ENCODE measurements at places on chromosomes 13 and 19.
A peak's percentile ranks its signal among the peaks of the same experiment; 100 is the strongest.

DNA sequence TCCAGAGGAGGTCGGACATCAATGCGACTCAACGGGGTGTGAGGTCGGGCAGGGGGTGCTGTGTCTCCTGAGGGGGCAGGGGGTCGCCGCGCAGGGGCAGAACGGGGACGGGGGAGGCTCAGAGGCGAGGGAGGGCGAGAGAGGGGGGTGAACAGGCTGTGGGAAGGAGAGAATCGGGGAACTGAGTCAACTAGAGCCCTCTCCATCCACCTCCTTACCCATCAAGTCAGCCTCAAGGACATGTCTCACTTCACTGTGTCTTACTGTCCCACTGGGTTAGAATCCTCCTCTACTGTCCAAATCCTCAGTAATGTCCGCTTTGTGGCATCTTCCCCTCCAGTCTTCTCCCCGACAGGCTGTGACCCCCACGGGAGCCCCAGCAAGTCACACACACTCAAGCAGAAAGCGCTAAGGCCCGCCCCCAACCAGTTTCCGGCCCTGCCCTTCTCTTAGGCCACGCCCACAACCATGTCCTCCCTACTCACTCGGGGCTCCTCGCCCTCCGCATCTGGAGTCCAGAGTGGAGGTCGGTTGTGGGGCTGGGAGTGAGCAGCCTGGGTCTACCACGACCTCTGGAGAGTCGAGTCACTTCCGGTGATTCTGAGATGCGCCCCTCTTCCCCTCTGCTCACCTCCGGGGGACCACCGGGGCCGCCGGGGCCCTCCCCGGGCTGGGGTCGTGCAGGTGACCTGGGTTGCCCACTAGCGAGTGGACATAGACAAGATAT lies 9.3 kb downstream of the PLEKHA4 start:
- no peak for DNase-seq

GRCh38 chr19:13705201-13705600 lies 59.1 kb upstream of the MRI1 start:
- DNase-seq: no peak

- DNase-seq: no peak
Observed at GRCh38 chr19:912181-913079, 589 bp downstream of the R3HDM4 start.

DNA sequence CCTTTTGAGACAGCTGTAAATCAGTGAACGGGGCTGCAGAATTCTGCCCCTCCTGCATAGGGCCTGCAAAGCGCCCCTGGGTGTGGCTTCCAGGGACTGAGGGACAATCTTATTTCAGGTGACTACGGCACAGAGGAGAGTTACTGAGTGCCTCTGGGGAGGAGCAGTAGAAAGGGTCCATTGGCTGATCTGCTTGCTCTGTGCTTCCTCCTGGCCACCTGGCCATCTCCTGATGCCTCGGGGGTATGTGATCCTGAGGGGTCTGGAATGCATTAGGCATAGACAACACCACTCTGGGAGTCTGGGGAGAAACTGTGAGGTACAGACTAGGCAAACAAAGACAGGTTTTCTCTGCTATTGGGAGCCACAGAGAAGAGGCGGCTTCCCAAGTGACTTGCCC lies 2.8 kb downstream of the KCTD15 start:
- DNase-seq: no peak

- DNase-seq: no peak
Observed at GRCh38 chr19:53969366-53969765, 6.6 kb downstream of the CACNG8 start.

DNA sequence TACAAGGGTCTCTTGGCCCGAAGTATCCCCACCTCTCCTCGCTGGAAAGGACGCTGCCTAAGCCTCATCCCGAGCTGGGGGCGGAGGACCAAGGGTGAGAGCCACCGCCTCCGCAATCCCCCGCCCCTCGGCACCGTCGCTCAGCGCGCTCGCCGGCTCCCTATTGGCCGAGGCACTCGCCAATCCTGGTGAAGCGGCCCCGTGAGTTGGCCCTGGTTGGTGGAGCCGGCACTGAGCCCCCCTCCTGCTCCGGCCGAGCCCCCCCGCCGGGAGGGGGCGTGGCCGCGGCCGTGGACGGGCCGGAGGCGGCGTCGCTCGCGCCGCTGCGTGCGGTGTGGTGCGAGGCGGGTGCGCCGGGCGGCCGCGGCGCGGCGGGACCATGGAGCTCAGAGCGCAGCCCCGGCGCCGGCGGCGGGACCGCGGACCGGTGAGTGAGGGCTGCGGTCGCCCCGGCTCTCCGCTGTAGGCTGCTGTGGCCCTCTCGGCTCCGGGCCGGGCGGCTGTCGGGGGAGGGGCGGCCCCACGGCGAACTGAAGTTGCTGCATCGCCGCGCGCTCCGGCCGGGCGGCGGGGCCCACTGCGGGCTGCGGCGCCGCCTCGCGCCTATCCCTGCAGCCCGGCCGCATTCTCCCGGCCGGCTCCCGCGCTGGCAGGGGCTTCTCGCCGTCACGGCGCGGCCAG lies at the start of gene WASF3:
TSS of gene WASF3 (plus strand) at position 291 of the 681 bp plus-strand sequence. CDS start 84,588 bp downstream, outside the sequence.
- DNase-seq: peak; percentile 89

- peak; percentile 86 for DNase-seq
Observed at GRCh38 chr13:44575741-44576350, at the start of gene TSC22D1. TSS of gene TSC22D1 (minus strand) at chr13:44576330. CDS start at chr13:44576074, 256 bp downstream.

GRCh38 chr19:17135001-17135853 lies 59.6 kb downstream of the MYO9B start:
- DNase-seq: peak; percentile 83

DNA sequence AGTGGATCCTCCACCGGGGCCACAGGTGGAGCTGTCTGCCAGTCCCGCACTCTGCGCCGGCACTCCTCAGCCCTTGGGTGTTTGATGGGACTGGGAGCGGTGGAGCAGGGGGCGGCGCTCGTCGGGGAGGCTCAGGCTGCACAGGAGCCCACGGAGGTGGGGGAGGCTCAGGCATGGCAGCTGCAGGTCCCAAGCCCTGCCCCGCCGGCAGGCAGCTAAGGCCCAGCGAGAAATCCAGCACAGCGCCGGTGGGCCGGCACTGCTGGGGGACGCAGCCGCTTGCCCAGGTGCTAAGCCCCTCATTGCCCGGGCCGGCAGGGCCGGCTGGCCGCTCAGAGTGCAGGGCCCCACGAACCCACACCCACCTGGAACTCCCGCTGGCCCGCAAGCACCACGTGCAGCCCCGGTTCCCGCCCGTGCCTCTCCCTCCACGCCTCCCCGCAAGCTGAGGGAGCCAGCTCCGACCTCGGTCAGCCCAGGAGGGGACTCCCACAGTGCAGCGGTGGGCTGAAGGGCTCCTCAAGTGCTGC lies 286.4 kb downstream of the RBM26 start:
- DNase-seq: no peak

DNA sequence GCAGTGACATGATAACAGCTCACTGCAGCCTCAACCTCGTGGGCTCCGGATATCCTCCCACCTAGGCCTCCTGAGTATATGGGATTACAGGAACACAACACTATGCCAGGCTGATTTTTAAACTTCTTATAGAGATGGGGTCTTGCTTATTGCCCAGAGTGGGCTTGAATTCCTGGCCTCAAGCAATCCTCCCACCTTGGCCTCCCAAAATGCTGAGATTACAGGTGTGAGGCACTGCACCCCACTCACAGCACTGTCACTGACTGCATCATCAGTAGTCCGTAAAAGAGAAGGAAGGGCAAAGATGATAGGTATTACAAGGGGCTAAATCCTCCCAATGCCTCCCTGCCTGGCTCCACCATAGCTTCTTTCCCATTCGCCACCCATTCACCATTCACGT lies 4.1 kb downstream of the RHPN2 start:
- no peak for DNase-seq
